ENCODE measurements at places on chromosomes 1 and 21.
A peak's percentile ranks its signal among the peaks of the same experiment; 100 is the strongest.

DNA sequence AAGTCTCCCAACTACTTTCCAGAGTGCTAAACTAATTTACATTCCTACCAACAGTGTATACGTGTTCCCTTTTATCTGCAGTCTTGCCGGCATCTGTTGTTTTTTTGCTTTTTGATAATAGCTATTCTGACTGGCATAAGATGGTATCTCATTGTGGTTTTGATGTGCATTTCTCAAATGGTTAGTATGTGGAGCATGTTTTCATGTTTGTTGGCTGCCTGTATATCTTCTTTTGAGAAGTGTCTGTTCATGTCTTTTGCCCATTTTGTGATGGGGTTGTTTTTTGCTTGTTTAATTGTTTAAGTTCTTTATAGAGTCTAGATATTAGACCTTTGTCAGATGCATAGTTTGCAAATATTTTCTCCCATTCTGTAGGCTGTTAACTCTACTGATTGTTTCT, 46.6 kb downstream of the MAST2 start:
- peak; percentile 13 for DNase-seq

DNA sequence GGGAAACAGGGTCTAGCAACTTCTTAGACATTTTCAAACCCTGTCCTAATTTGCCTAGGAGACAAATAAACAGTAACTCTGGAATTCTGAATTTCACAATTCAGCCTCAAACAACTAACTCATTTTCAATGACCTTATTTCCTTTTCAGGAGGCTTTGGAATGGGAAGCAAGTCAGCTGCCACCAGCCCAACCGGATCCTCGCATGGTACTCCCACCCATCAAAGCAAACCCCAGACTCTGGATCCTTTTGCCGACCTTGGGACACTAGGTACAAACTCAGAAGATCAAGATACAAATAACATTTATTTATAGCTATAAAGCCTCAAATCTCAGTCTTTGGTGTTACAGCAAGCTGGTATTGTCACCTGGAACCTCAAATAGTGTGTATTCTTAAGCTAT, 18.9 kb upstream of the LEPR start:
- DNase-seq, result no peak

DNA sequence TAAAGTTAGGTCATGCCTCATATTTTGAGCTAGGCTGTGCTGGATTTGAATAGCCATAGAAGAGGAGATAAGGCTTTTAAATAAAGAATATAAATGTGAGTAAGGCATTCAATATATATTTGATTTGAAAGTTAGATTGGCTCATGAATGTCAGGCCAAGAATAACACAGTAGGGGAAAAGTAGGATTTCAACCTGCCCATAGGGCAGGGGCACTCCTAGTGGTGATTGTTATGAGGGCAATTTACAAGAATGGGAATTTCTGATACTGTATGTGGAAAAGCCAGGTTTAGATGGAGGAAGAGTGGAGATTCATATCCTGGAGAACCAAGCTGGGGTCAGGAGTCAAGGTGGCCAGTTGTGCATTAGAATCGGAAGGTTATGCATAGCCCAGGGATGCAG, 74.9 kb downstream of the DNAH14 start:
- DNase-seq, result no peak

DNA sequence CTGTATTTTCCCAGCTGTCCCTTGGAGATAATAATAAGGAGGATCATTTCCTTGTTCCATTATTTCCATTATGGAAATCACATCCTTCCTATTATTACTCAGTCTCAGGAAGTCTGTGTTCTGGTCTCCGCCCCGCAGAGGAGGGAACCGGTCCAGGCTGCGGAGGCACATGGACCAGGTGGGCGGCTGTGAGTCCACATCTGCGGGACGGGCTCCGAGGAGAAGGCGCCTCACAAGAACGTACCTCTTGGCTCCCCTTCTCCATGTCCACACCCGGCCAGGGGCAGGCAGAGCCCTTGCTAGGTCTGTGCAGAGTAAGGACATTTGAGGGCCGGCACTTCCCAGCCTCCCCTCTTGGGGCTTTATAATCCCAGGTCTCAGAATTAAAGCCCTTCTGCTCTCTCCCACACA, 14.6 kb downstream of the RAB7B start:
- no peak for DNase-seq

GRCh38 chr1:53288002-53288789, 39.7 kb downstream of the LRP8 start:
- DNase-seq, result no peak

DNA sequence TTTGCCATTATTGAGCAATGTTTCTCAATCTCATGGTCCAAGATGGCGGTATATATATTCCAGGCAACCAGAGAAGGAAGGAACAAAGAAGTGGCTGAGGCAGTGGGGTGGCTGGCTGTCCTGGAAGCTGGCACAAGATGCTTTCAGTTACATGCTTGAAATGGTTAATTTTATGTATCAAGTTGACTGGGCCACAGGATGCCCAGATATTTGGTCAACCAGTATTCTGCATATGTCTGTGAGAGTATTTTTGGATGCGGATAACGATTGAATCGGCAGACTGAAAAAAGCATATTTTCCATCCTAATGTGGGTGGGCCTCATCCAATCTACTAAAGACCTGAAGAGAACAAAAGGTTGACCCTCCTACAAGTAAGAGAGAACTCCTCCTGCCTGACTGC, 55.2 kb downstream of the MAP3K7CL start:
- no peak for DNase-seq

- peak; percentile 63 for DNase-seq
These were observed 37.8 kb downstream of the FRRS1 start for GRCh38 chr1:99728494-99729235.

DNA sequence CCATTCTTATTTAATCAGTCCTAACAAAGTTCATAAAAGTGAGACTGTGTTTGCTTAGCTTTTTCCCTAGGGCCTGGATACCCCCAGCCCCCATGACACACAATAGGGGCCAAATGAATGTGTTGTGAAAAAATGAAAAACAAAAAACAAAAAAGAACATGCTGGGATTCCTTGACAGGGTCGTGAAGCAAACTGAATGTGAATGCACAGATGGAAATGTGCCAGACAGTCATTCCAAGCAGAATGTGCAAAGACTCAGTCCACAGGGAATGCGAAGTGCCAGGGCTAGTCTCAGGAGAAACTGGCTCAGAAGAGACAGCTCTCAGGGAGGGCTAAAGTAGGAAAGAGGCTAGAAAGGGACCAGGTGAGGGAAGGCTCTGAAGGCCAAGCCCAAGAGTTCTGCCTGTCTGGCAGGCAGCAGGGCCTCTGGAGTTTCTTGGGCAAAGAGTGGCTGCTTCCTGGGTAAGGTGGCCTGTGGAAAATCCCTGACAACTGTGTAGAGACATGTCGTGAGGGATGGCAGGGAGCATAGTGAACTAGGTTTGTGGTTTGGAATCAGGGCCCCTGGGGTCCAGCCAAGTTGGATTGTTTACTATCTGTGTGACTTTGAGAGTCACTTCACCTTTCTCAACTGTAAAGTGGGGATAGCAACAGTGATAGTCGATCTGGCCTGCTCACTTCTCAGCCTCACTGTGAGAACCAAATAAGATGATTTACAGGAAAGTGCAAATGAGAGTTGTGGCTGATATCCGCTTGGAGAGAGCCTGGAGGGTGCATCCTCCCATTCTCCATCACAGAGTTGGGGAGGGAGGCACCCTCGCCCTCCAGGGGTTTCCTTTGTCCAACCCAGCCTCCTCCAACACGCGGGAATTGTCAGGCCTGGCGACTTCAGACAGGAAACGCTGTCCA, 1.2 kb upstream of the ADAM15 start:
- DNase-seq, result no peak

- DNase-seq, result no peak
These were observed 91.9 kb upstream of the KCNK2 start for GRCh38 chr1:214990619-214991018.
